ENCODE measurements at places on chromosomes 4 and X. TPM values are rescaled to one million over a fixed set of nuclear protein-coding genes. Genes with fewer than 3 reads are reported as not detected.

Gene SRPX
- total RNA-seq: 39.6 TPM

DNA sequence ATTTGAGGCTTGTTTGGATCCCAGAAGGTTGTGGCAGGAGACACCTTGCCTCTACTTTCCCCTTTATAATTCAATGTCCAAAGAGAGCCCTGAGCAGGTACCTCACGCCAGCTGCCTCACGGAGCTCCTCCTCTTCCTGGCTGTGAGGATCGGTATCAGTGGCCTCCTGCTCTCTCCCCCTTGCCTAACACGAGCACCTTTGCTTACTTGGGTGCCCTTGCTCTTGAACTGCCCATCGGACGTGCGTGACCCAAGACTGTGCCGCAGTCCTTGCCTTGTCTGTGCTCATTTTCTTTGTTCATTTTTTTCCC is 27.8 kb upstream of the MSANTD1 start:
- DNase-seq: no peak

- no peak for DNase-seq
Measured at GRCh38 chr4:148059617-148060180, 327.8 kb downstream of the ARHGAP10 start.

GRCh38 chr4:23234716-23235115 is 542.0 kb downstream of the GBA3 start:
- DNase-seq: no peak

GRCh38 chr4:65190780-65191179 is 479.5 kb downstream of the EPHA5 start:
- DNase-seq: no peak

DNA sequence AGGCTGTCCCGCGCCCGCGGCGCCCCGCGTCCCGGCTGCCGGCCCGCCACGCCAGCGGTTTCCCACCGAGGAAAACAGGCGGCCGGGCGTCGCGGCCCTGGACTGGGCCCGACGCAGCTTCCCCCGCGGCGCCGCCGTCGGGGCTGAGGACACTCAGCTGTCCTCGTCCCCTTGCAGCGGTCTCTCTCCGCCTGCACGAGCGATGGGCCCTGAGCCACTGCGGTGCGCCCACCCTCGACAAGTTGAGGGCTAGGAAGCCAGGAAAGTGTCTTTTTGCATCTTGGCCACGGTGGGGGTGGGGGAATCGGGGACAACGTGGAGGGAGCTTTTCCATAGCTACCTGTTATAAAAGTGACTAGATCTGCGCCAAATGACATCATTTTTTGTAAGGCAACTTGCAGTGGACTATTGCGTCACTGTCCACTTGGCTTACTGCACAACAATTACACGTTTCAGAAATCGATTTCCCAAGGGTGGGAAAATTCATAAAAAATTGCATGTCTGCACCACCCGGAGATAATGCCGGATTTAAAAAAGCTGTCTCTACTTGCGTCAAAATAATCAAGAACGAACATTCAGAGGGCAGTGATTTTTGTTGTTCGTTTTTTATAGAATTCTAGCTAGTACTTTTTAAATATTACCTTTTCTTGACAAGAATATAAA is 1.1 kb downstream of the KLHL15 start:
- no peak for DNase-seq

Gene FHL1
- total RNA-seq: 3,919 TPM

DNA sequence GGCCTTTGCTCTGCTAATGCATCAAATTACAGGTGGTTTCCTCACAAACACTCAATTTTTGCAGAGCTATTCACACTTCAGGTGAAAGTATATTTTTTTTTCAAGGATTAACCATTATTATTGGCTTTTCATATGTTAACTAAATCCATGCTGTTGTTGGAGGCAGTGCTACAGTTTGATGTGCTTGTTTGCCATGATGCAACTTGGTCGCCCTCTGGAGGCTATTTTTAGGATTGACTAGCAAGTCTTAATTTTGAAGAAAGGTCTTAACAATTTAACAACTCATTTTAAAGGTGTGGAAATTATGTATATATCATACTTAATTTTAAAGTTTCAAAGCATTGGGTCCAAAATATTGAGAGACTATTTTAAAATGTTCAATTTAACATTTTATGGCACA is 168.8 kb upstream of the FAM47A start:
- no peak for DNase-seq

Gene GPC4
- 6.1 TPM for total RNA-seq

GRCh38 chrX:81316163-81316562 is 114.3 kb downstream of the SH3BGRL start:
- DNase-seq: no peak

- no peak for DNase-seq
Measured at GRCh38 chr4:97942951-97943350, 200.3 kb downstream of the STPG2 start.

DNA sequence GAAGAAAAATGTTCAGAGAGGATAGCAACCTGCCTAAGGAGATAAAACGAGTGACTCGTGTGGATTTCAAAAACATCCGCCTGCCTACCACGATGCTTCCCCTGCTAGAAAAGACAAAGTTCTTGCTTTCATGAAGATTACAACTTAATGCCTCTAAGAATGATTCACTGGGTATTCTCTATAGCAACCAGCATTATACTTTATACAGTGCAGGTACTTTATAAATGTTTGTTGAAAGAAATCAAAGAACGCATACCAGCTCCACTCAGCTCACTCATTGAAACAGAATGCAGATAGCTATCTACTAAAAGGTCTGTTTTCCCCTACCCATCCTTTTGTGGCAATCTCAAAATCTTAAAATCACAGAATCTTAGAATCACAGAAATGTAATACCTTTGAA is 33.7 kb downstream of the GASK1B start:
- no peak for DNase-seq

GRCh38 chr4:184534511-184535391 is 60.4 kb upstream of the IRF2 start:
- no peak for DNase-seq

Gene IL13RA2
- not detected for total RNA-seq

DNA sequence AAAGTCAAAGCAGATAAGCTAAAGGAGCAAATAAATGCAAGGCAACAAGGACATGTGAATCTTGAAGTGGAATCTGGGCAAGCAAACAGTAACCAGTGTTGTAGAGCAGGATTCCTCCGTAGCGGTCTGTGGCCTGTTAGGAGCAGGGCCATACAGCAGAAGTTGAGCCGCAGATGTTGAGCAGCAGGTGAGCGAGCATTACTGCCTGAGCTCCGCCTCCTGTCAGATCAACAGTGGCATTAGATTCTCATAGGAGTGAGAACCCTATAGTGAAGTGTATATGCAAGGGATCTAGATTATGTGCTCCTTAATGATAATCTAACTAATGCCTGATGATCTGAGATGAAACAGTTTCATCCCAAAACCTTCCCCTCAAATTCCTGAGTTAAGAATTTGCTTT is 550.7 kb downstream of the ADGRL3 start:
- DNase-seq: no peak

- DNase-seq: no peak
Measured at GRCh38 chrX:20231598-20231997, 35.1 kb downstream of the RPS6KA3 start.

Gene FOXO4
- 40.5 TPM for total RNA-seq

DNA sequence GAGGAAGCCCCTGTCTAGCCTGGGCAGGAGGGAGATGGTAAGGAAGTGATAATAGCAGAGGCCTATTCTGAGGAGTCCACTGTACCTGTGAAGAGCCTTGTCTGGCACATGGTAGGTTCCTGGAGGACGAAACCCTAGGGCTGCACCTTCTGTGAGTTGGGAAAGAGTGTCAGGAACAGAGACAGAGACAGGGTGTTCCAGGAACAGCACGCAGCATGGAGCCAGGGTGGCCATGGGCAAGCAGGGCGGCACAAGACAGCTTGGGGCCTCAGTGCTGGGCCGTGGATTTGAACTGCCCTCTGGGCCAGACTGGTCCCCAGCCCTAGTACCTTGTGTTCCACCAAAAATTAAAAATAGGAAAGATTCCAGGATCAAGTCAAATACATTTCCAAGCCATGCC is 272.5 kb downstream of the EVC2 start:
- DNase-seq: no peak

DNA sequence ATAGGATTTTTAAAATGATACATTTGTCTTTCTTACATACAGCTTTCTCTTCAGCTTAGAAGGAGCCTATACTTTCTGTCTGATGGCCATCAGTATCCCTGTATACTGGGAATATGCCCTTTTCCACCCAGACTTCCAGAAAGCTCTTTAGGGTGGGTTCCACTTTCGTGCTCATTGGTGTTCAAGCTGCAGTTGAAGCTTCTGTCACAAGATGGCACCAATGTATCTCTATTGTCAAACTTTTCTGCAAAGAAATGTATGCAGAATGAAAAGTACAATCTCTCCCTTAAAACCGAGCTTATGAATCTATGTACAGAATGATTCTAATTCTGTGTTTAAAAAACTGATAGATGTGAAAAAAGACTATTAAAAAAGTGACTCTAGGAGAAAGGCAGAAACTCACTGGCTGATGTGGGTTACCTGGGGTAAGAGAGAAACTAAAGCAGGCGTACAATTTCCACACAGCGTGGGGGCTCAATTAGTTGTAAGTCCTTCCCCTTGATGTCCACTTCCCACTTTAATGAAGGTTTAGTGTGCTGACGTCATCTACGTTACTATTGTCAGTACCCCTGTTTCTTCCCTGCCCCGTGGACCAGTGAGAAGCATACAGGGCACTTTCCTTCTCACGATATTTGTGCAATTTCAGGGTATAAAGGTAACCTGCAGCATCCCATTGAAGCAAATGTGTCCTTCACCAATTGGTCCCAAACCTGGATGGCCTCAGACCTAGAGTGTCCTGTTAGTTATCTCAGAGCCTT is 57.3 kb upstream of the TCEAL2 start:
- DNase-seq: no peak

Gene MUC7
- not detected for total RNA-seq

Gene XKRX
- total RNA-seq: not detected

GRCh38 chr4:155667222-155667567 is 547 bp downstream of the GUCY1A1 start:
- DNase-seq: peak; percentile 71

Gene DGAT2L6
- not detected for total RNA-seq

DNA sequence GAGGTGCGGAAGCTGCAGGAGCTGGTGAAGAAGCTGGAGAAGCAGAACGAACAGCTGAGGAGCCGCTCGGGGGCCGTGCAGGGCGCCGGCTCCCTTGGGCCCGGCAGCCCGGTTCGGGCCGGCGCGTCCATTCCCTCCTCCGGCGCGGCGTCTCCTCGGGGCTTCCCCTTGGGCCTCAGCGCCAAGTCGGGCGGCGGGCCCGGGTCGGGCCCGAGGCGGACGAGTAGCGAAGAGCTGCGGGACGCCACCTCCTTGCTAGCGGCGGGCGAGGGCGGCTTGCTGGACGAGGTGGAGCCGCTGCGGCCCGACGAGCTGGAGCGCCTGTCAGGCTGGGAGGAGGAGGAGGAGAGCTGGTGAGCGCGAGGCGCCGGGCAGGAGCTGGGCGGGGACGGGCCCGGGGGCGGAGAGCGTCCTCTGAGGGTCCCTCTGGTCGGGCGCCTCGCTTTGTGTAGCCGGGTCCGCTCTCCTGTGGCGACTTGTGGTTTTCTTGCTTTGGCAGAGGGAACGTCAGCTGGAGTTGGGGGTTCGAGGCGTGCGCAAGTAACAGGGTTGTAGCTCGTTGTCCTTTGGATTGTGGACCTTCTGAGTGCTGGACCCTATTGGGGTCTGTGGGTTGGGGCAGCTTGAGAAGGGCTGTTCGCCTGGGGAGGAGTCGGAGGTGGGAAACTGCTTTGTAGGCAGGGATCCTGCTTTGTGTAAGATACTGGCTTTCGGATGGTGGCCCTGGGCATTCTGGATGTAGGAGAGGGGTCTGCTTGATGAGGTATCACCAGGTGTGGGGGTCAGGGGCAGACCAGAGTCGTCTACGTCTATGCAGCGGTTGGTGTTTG is 662 bp downstream of the SLAIN2 start:
- DNase-seq: peak; percentile 63

Gene RHOH
- total RNA-seq: 0.11 TPM

DNA sequence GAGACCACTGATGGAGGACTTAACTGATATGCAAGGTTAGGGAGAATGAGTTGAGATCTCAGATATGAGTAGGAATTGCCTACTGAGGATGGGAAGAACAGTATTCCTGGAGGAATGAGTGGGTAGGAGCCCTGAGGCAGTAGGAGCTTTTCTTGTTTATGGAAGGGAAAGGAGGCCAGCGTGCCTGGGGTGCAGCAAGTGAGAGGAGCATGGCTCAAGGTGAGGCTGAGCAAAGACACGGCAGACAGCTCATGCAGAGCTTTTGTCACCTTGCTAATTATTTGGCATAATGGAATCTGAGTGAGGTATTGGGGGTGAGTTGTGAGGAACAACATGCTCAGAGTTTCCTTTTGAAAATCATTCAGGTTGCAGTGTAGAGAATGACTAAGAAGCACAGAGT is 65.3 kb upstream of the IBSP start:
- no peak for DNase-seq

DNA sequence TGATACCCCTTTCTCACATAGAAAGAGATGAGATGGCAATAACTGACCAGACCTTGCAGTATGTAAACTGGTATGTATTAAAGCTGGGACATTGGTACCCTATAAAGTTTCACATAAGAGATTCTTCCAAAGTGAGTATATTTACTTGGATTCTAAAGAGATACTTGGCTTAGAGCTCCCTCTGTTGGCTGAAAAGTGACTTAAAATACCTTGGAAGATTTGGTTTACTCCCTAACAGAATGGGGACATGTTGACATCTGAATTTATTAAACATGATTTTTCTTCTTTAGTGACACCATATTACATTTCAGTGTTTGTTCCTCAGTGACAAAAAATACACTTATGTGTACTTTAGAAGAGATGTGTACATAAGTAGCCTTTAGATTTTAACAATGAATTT is 47.9 kb upstream of the RGN start:
- DNase-seq: peak; percentile 32

DNA sequence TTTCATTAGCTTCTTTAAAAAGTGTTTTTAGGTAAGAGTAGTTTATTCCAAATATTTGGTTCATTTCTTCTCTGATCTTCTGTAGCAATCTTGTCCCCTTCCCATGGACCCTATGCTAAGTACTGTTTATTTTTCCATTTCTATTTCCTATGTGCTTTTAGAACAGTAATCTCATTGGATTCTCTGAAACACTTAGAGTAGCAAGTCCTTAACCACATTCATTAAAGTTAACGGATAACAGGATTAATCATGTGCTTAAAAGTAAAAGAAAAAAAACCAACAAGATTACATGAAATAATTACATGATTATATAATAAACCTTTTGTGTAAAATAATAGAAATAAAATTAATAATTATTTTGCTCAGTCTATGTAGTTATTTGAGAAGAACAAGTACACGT is 929.7 kb downstream of the C4orf33 start:
- DNase-seq: no peak

Gene GAGE12F
- not detected for total RNA-seq

GRCh38 chrX:10433296-10433965 is 187.0 kb downstream of the MID1 start:
- DNase-seq: no peak

- DNase-seq: no peak
Measured at GRCh38 chrX:133369065-133369464, 46.2 kb downstream of the GPC4 start.

Gene TACC3
- total RNA-seq: 2.6 TPM

DNA sequence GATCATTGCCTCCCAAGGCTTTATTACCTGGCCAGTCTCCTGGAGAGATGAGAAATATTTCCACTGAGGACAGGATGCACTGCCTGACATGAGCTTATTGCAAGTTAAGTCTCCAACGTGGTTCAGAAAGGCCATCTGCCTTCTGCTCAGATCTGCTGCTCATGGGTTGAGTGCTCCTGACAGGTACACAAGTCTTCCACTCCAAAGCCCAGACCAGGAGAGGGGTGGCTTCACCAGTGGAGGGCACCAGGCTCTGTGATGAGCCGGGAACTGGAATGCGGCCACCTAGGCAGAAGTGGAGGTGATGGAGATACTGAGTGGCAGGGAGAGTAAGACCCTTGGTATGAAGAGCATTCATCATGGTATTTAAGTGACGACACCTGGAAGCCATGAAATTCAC is 79.5 kb upstream of the IRF2 start:
- DNase-seq: no peak

- no peak for DNase-seq
Measured at GRCh38 chrX:111831343-111831742, 44.6 kb upstream of the TRPC5OS start.

Measured in heart right ventricle (tissue), 16 donors.